CD4-positive, alpha-beta memory T cell (primary cell): ENCODE measurements at places on chromosomes 11 and 22. TPM values are rescaled to one million over a fixed set of nuclear protein-coding genes. Genes with fewer than 3 reads are reported as not detected.

Gene ADM
- 0.49 TPM for total RNA-seq

Gene SLC15A3
- 4.6 TPM for total RNA-seq

DNA sequence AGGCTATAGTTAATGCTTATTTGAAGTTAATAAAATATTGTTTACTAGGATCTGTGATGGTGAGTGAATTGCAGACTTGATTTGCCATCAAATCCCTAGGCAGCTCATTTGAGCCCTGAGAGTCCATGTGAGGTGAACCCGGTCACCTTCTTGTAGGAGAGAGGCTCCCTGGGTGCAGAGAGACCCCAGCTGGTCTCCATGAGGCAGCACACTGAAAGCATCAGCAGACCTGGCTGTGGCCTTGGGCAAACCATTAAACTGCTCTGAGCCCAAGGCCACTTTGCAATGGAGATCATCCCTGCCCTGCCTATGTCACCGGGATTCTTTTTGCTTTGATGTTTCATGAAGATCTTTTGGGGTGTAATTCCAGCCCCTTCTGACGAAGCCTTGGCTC, 125.2 kb downstream of the MICAL2 start:
- peak overlapping the region; percentile 46 for H3K27ac ChIP-seq
- H3K4me1 ChIP-seq = peaks cover 23% of the 10 kb centered on the region
- H3K36me3 ChIP-seq = peaks cover 11% of the 10 kb centered on the region
- DNase-seq = no peak
- H3K27me3 ChIP-seq = no peaks in the 10 kb centered on the region

DNA sequence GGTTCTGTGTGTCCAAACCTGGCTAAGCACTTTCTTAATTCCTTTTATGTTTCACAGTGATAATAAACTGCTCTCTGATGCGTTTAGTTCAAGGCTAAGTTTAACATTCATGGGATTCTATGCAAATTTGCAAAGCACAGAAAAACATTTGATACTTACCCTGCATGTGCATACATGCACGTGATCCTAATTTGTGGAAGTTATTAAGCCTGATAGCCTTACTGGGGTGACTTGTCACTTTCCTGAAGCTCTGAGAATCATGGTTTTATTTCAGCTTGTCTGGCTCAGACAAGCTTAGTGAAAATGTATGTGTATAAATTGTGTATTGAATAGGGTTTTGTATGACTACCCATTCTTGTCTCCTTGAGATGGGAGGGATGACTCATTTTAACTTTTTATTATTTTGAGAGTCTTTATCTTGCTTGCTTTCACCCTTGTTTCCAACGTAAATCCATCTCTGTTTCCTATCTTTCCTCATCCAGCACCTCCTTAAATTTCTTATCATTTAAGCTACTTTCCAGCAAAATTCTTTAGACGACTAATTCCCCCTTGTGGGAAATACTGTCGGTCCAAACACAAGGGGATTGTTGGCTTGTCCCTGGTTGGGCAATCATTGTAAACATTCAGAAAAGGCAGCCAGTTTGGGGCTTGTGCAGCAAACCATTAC, 167.1 kb downstream of the C11orf91 start:
- no peak overlapping the region for H3K4me3 ChIP-seq
- H3K36me3 ChIP-seq = no peaks in the 10 kb centered on the region
- H3K27me3 ChIP-seq = no peaks in the 10 kb centered on the region
- no peak overlapping the region for H3K27ac ChIP-seq
- no peak for DNase-seq

Gene MUC2
- not detected for total RNA-seq

DNA sequence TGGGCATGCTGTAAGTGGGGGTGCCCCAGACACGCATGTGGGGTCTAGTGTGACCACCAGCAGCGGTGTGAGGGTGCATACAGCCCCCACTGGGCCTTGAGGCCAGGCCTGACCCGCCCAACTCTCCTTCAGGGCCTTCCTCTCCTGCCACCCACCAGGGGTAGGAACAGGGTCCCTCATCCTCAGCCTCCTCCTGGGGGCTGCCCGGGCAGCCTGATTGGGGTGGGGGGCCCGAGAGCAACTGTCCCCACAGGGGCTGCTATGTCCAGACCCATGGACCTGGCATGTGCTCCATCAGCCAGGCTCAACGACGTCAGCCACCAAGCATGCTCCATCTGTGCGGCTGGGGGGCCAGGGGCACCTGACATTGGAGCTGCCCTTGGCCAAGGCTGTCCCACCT, 27.2 kb downstream of the RTN4R start:
- no peak overlapping the region for H3K27ac ChIP-seq
- H3K27me3 ChIP-seq = no peaks in the 10 kb centered on the region
- no peaks in the 10 kb centered on the region for H3K36me3 ChIP-seq
- H3K4me3 ChIP-seq = no peak overlapping the region
- peaks cover 91% of the 10 kb centered on the region for H3K4me1 ChIP-seq
- DNase-seq = no peak

DNA sequence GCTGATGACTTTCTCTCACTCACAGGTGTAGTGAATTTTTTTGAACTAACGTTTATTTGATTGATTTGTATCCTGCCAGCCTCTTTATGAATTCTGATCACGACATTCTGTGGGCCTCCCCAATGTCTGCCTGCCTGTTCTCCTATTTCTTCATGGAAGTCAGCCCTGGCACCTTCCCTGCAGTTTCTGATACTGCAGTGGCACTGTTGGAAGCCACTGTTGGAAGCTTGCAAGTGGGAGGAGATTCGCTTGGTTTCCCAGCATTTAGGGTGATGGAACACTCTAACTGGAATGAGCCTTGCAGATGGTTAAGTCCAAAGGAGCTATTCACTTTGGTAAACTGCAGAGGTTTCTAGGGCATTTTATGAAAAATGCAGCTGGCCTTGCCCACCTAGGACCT, 1.3 kb upstream of the THY1 start:
- H3K36me3 ChIP-seq = no peaks in the 10 kb centered on the region
- H3K27me3 ChIP-seq = peaks cover 15% of the 10 kb centered on the region
- H3K4me1 ChIP-seq = peaks cover 25% of the 10 kb centered on the region
- H3K4me3 ChIP-seq = no peak overlapping the region
- H3K27ac ChIP-seq = no peak overlapping the region

DNA sequence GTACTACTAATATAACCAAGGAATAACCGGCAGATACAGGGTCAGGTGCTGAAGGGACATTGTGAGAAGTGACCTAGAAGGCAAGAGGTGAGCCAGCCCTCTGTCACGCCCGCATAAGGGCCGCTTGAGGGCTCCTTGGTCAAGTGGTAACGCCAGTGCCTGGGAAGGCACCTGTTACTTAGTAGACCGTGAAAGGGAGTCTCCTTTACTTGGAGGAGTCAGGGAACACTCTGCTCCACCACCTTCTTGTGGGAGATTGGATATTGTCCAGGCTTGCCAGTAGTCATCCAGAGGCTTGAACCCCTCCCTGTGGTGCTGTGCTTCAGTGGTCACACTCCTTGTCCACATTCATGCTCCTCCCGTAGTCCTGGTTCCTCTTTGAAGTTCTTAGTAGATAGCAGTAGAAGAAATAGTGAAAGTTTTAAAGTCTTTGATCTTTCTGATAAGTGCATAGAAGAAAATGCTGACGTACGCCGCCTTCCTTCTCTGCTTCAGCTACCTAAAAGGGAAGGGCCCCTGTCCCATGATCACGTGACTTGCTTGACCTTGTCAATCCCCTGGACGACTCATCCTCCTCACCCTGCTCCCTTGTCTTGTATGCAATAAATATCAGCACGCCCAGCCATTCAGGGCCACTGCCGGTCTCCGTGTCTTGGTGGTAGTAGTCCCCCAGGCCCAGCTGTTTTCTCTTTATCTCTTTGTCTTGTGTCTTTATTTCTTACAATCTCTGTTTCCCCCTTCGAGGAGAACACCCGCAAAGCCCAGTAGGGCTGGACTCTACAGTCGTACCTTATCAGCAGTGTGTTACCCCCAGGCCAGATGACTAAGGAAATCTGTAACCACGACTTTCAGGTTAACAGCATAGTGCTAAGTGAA, 6.1 kb downstream of the NUP50 start:
- H3K4me3 ChIP-seq = peak overlapping the region; percentile 14
- H3K36me3 ChIP-seq = peaks cover 33% of the 10 kb centered on the region
- peak overlapping the region; percentile 46 for H3K27ac ChIP-seq

Gene PLEKHB1
- total RNA-seq = 63.2 TPM

DNA sequence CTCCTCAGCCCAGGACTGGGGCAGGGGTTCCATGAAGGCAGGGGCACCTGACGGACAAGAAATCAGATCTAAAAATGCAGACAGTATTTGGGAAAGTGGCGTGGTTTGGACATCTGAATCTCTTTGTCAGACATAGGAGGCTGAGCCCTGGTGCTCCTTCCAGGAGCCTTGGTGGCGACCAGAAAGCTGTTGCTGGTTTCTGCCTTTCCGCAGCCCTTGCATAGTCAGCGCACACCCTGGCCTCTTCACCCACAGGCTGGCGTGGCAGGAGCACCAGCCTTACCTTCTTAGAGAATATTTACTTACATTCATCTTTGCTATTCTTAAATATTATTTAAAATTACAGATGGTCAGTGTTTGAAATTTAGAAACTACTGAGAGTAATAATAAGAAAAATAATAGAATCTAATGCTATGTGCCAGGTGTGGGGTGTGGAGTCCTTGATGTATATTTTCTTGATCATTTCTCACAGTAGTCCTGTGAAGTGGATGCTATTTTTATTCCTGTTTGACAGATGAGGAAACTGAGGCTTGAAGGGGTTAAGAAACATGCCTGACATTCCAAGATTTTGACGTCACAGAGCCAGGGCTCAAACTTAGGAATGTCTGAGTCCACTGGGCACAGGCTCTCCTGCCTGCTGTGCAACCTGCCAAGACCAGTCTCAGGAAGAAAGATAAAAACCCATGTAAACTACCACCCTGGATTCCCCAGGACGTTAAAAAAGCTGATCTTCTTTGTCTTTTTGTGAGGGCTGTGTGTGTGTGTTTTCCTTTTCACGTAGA, 51.6 kb downstream of the TBC1D22A start:
- DNase-seq = no peak
- H3K27ac ChIP-seq = no peak overlapping the region

- H3K4me1 ChIP-seq = peaks cover 13% of the 10 kb centered on the region
- H3K27me3 ChIP-seq = no peaks in the 10 kb centered on the region
- H3K27ac ChIP-seq = no peak overlapping the region
Observed at GRCh38 chr11:119081682-119082260, 2.9 kb upstream of the HMBS start.

Gene ANO9
- total RNA-seq = 120 TPM

Gene ADAMTS15
- total RNA-seq = not detected

DNA sequence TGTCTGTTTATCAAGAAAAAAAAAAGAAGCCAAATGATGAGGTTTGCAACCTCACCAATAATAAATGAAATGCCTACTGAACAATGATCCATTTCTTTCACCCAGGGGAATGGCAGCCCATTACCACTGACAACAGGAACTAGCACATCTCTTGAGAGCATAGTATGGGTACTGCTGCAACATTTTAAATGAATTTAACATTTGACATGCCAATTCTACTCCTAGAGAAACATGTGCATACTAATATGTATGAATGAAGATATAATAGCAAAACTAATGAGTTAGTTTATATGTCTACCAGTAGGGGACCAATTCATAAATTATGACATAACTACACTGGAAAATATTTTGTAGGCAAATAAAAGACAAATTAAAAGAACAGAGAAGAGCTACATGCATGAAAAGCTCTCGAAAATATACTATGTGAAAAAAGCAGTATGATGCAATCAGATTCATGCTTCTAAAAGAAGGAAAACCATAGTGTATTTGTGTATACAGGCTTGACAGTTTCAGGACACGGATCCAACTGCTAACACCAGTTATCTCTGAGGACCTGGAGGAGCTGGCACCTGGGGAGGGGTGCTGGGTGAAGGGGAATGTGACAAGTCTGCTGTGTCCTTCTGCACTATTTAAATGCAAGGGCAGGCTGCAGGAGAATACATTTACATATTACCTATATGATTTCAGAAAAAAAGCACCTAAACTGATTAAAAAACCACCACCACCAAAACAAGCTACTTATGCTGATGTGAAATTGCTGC, 6.9 kb downstream of the SMCO4 start:
- no peak for DNase-seq
- H3K4me1 ChIP-seq = peaks cover 18% of the 10 kb centered on the region
- H3K27ac ChIP-seq = no peak overlapping the region
- no peaks in the 10 kb centered on the region for H3K27me3 ChIP-seq
- no peaks in the 10 kb centered on the region for H3K36me3 ChIP-seq
- no peak overlapping the region for H3K4me3 ChIP-seq

Gene RBMXL2
- not detected for total RNA-seq

Gene UPK2
- not detected for total RNA-seq

DNA sequence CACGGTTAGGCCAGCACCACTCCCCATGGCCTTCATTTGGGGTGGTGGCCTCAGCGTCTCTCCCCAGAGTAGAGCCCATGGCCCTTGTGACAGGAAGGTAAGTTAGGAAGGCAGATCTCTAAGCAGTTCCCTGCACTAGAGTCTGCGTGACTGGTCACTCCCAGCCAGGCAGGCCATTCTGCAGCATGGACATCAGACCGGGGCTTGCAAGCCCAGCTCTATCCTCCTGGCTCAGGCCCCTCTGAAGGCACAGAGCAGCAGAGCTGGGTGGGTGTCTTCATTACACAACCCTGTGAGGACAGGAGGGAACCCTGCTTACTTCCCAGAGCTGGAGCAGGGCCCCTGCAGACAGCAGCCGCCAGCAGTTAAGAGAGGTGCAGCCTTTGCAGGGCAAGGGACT, 77.3 kb downstream of the PIWIL3 start:
- no peak for DNase-seq
- H3K27ac ChIP-seq = no peak overlapping the region
- H3K4me3 ChIP-seq = no peak overlapping the region
- H3K4me1 ChIP-seq = no peaks in the 10 kb centered on the region

- no peak overlapping the region for H3K4me3 ChIP-seq
- H3K27me3 ChIP-seq = no peaks in the 10 kb centered on the region
- H3K4me1 ChIP-seq = no peaks in the 10 kb centered on the region
Observed at GRCh38 chr11:45736424-45736823, 68.5 kb upstream of the SLC35C1 start.

- no peaks in the 10 kb centered on the region for H3K27me3 ChIP-seq
- H3K4me3 ChIP-seq = no peak overlapping the region
- no peaks in the 10 kb centered on the region for H3K4me1 ChIP-seq
- no peak overlapping the region for H3K27ac ChIP-seq
Observed at GRCh38 chr11:102237096-102237735, 80.1 kb upstream of the BIRC3 start.

DNA sequence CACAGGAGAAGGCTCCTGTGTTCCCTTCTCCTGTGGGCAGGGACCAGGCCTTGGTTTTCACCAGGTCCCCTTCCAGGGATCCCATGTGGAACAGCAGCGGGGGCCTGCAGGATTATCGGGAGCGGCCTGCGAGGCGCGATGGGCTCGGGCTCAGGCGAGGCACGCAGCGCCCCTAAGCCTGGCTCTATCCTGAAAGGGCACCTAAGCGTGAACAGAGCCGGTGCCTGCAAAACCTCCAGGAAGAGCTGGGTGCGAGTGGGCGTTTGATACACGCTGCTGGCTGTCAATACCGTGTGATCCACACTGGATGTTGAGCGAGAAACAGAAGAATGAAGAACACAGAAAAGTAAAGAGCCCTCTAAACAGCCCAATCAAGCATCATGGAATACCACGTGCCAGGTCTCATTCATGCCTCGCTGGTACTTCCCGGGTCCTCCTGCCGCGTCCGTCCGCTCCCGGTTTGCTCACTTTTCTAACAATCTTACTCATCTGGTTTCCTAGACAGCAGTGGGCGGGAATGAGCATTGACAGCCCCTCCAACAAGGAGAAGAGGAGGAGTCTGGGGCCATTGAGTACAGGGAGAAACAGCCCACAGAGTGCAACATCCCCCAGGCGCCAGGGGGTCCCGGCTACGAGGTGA, 12.5 kb downstream of the OSBPL5 start:
- H3K4me1 ChIP-seq = no peaks in the 10 kb centered on the region
- H3K27me3 ChIP-seq = no peaks in the 10 kb centered on the region
- no peak overlapping the region for H3K4me3 ChIP-seq
